ENCODE measurements at places on chromosomes 12 and 14.

GRCh38 chr14:28823245-28823644 is 56.7 kb downstream of the FOXG1 start:
- DNase-seq = no peak
- H3K4me1 ChIP-seq = no peaks in the 10 kb centered on the region
- no peaks in the 10 kb centered on the region for H3K27me3 ChIP-seq

DNA sequence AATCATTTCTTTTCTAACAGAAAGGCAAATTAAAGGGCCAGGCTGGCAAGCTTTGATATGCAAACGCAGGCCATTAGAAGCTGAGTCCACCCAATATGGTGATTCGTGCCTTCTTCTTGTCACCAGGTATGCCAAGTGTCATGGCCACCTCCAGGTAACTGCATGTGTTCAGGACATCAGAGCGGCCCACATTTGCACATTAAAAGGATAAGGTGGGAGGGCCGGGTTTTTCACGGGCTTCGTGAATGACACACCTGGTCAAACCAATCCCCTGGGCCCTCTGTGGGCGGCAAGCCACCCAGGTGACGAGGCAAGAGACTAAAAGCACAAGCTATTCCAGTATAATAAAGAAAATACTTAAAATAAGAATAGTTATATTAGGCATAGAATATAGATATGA is 75.9 kb upstream of the TSPAN11 start:
- no peaks in the 10 kb centered on the region for H3K27me3 ChIP-seq
- no peaks in the 10 kb centered on the region for H3K36me3 ChIP-seq
- DNase-seq = no peak
- no peak overlapping the region for H3K4me3 ChIP-seq
- peak overlapping the region; percentile 66 for H3K27ac ChIP-seq
- no peaks in the 10 kb centered on the region for H3K4me1 ChIP-seq

GRCh38 chr12:47717443-47718193 is 7.7 kb downstream of the ENDOU start:
- peaks cover 14% of the 10 kb centered on the region for H3K36me3 ChIP-seq
- no peaks in the 10 kb centered on the region for H3K27me3 ChIP-seq
- H3K27ac ChIP-seq = peak overlapping the region; percentile 88
- H3K4me1 ChIP-seq = peaks cover 28% of the 10 kb centered on the region
- peak overlapping the region; percentile 32 for H3K4me3 ChIP-seq

DNA sequence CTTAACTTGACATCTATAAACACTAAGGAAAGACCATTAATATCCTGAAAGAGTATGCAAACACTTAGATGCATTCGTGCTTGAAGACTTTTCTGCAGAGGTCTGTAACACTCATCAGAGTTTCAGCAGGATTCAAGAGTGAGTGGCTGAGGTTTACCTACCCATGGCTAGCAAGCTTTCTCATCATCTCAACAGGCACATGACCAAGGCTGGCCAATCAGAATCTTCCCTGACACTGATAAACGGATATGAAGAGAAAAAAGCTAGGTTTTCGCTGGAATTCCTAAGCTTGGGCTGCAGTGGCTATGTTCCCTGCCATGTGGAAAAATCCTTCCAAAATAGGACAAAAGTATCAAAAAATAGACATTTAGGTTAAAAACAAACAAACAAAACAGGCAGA is 162.1 kb upstream of the USP15 start:
- no peak overlapping the region for H3K27ac ChIP-seq
- DNase-seq = no peak
- H3K36me3 ChIP-seq = no peaks in the 10 kb centered on the region
- H3K4me1 ChIP-seq = no peaks in the 10 kb centered on the region
- peaks cover 6% of the 10 kb centered on the region for H3K27me3 ChIP-seq
- H3K4me3 ChIP-seq = no peak overlapping the region

DNA sequence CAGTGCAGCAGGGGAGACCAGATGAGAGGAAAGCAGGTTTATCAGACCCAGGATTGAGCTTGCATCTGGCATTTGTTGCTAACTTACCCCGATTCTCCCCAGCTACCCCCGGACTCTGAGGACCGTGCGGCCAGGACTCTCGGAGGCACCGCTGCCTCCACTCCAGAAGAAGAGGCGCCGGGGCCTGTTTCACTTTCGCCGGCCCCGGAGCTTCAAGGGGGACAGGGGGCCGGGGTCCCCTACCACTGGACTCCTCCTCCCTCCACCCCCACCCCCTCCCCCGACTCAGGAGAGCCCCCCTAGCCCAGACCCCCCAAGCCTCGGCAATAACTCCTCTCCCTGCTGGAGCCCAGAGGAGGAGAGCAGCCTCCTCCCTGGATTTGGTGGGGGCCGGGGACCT is 6.5 kb upstream of the CPNE6 start:
- H3K36me3 ChIP-seq = no peaks in the 10 kb centered on the region
- no peak overlapping the region for H3K4me3 ChIP-seq
- DNase-seq = no peak
- no peak overlapping the region for H3K27ac ChIP-seq
- H3K4me1 ChIP-seq = peaks cover 3% of the 10 kb centered on the region

GRCh38 chr12:11106288-11106687 is 14.2 kb upstream of the TAS2R43 start:
- H3K4me1 ChIP-seq = peaks cover 42% of the 10 kb centered on the region
- peaks cover 70% of the 10 kb centered on the region for H3K36me3 ChIP-seq
- no peak overlapping the region for H3K27ac ChIP-seq
- no peaks in the 10 kb centered on the region for H3K27me3 ChIP-seq

DNA sequence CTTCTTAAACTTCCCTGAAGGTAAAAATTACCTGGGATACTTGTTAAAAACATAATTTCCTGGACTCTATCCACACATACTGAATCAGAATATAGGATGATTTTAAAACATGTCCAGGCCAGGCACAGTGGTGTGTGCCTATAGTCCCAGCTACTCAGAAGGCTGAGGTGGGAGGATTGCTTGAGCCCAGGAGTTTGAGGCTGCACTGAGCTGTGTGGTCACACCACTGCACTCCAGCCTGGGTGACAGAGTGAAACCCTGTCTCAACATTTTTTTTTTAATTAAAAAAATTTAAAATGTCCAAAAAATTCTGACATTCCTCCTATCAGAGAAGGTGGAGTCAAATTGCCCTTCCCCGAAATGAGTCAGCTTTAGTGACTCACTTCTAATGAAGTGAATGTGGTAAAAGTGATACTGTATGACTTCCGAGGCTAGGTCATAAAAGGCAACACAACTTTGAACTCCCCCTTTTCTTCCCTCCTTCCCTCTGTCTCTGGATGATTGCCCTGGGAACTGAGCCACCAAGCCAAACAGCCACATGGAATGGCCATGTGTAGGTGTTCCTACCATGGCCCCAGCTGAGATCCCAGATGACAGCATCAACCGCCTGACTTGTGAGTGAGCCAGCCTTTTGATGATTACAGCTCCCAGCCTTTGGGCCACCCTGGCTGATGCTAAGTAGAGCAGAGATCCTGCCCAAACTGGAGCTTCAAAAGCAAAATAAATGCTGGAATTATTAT is 36.3 kb downstream of the LIMA1 start:
- H3K27ac ChIP-seq = no peak overlapping the region
- H3K36me3 ChIP-seq = peaks cover 27% of the 10 kb centered on the region
- H3K4me3 ChIP-seq = no peak overlapping the region
- H3K27me3 ChIP-seq = no peaks in the 10 kb centered on the region

GRCh38 chr12:92505254-92506231 is 197.2 kb upstream of the PLEKHG7 start:
- DNase-seq = no peak
- H3K36me3 ChIP-seq = no peaks in the 10 kb centered on the region
- no peaks in the 10 kb centered on the region for H3K27me3 ChIP-seq

- H3K27ac ChIP-seq = no peak overlapping the region
- no peak overlapping the region for H3K4me3 ChIP-seq
- H3K27me3 ChIP-seq = no peaks in the 10 kb centered on the region
- no peak for DNase-seq
- peaks cover 5% of the 10 kb centered on the region for H3K36me3 ChIP-seq
- H3K4me1 ChIP-seq = peaks cover 14% of the 10 kb centered on the region
Observed at GRCh38 chr12:49556391-49557186, 11.4 kb downstream of the MCRS1 start.

DNA sequence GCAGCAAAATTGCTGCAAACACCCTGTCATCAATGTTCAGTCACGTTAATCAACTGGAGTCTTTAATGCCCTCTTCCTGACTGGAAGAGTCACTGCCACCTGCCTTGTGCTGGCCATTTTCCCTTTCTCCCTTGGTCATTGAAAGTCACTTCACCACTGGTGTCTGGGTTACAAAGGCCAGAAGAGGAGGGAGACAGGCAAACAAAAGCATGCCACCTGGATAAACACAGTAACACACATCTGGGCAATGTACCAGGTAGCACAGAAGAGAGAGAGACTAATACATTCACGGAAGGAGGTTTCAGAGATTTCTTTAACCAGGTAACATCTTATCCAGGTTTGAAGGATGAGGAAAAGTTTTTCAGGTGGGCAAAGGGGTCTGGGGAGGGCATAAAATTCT is 32.7 kb downstream of the GPHB5 start:
- peaks cover 5% of the 10 kb centered on the region for H3K27me3 ChIP-seq
- no peak overlapping the region for H3K4me3 ChIP-seq
- no peaks in the 10 kb centered on the region for H3K4me1 ChIP-seq
- H3K27ac ChIP-seq = no peak overlapping the region

- H3K4me3 ChIP-seq = no peak overlapping the region
- H3K4me1 ChIP-seq = no peaks in the 10 kb centered on the region
- H3K36me3 ChIP-seq = no peaks in the 10 kb centered on the region
- H3K27ac ChIP-seq = no peak overlapping the region
- H3K27me3 ChIP-seq = peaks cover 8% of the 10 kb centered on the region
Observed at GRCh38 chr12:41619705-41620104, 431.6 kb downstream of the PDZRN4 start.

- no peaks in the 10 kb centered on the region for H3K4me1 ChIP-seq
- peaks cover 11% of the 10 kb centered on the region for H3K27me3 ChIP-seq
- no peaks in the 10 kb centered on the region for H3K36me3 ChIP-seq
- DNase-seq = no peak
- no peak overlapping the region for H3K27ac ChIP-seq
- H3K4me3 ChIP-seq = no peak overlapping the region
Observed at GRCh38 chr14:63096186-63096585, 50.9 kb upstream of the KCNH5 start.

Measured in naive thymus-derived CD8-positive, alpha-beta T cell (primary cell).